Fibroblast of villous mesenchyme (primary cell): ENCODE measurements at places on chromosomes 12 and 14.

DNA sequence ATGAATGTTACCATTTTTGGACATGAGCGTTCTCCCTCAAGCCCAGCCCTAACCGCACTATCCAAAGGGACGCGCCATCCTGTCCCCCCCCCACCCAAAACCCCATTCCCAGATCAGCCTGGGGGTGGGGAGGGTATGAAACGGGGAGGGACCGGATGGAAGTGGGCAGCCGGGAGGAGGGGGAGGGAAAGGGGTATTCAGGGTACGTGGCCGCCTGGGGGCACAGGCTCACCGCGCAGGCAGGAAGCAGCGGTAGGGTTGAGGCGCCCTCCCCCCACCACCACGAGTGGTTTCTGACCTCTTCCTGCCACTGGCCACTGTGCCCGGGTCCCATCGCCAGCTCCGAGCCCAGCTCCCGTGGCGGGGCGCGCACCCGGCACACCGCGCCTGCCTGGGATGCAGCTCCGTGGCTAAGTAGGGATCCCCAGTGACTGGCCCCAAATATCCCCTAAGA, 1.4 kb downstream of the ACTN1 start:
- DNase-seq, result peak; percentile 94

DNA sequence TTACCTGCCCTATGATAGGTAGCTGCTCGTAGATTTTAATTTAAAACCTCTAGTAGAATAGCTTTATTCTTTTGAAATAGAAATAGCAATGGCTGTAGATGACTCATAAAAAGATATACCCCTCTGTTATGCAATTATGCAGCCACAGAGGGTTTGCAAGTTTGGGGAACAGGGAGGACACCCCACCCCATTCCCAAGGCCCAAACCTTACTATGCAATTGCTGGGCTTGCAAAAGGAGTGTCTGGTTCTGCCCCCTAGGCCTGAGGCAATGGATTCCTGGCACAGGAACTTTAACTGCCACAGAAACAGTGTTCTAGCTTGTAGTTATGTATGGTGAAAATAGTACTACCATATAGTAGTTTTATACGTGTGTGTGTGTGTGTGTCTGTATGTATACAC, 403.3 kb downstream of the ADAMTS20 start:
- no peak for DNase-seq

- DNase-seq, result no peak
These were observed 81.8 kb downstream of the IRF2BPL start for GRCh38 chr14:76946753-76947077.

GRCh38 chr14:67704484-67705089, 2.9 kb downstream of the RDH12 start:
- peak; percentile 67 for DNase-seq

DNA sequence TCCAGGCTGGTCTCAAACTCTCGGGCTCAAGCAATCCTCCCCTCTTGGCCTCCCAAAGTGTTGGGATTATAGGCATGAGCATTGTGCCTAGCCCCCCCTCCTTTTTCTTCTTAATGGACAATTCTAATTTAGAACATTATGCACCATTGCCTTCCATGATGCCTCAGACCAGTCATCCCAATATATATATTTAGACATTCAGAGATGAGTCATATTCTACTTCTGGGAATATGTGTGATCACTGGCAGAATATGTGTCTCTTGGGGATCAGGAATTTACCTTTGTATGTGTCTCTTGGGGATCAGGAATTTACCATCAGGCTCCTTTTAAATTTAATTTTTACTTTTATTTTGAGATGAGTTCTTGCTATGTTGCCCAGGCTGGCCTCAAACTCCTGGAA, 7.5 kb upstream of the CCDC177 start:
- no peak for DNase-seq

DNA sequence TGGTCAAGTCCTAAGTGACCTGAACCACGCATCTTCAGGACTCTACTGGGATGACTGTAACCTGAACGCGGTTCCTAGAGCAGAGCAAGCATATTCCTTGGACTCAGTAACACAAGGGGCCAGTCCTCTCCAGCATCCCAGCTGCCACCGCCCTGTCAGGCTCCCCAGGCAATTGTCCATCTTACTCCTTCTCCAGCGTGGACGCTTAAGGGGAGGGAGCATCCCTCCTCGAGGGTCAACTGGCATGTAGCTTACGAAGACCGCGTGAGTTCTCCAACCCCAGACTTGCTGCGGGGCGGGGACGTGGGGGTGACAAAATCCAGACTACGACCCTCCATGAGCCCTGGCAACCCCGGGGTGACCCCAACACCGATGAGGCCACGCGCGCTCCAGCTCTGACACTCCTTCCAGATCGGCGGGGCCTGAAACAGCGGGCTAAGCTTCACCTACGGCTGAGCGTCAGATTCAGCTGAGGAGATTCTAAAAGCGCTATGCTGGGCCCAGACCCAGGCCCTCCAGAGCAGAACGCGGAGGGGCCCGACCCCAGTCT, 846 bp upstream of the MTHFD1 start:
- DNase-seq, result peak; percentile 40

DNA sequence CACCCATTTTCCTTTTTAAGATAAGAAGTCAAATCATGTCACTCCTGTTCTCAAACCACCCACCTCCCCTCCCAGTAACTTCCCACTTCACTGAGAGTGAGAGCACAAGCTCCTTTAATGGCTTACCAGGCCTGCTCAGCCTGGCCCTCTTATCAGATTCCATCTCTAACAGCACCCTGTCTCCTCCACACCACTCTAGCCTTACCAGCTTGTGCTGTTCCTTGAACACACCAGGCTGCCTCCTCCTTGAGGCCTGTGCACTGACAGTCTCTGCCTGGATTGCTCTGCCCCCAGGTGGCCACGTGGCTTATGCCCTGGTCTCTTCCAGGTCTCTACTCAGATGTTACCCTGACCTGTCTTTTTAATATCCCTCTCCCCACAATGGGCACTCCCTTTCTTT, 40.1 kb upstream of the EVL start:
- peak; percentile 55 for DNase-seq

GRCh38 chr12:113934060-113934814, 31.9 kb downstream of the RBM19 start:
- DNase-seq, result no peak

GRCh38 chr12:132052196-132052932, 91.8 kb downstream of the DDX51 start:
- DNase-seq, result no peak

DNA sequence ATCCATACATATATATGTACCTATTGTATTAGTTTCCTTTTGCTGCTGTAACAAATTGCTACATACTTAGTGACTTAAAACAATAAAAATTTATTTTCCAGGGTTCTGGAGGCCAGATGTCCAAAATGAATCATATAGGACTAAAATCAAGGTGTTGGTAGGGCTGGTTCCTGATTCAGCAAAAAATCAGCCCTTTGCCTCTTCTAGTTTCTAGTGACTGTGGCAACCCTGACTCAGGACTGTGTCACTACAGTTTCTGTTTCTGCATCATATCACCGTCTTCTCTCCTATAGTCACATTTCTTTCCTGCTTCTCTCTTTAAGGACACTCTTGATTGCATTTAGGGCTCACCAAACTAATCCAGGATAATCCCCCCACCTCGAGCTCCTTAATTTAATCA, 386.3 kb upstream of the TBX3 start:
- DNase-seq, result no peak

- no peak for DNase-seq
These were observed 155.4 kb upstream of the ARHGAP5 start for GRCh38 chr14:31921721-31922120.

DNA sequence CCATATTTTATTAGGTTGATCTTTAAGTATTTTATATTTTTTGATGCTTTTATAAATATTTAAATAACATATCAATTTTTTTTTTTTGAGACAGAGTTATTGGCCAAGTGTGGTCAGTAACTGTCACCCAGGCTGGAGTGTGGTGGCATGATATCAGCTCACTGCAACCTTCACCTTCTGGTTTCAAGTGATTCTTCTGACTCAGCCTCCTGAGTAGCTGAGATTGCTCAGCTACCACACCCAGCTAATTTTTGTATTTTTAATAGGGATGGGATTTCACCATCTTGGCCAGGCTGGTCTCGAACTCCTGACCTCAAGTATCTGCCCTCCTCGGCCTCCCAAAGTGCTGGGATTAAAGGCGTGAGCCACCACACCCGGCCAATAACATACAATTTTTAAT, 71.1 kb downstream of the FUT8 start:
- DNase-seq, result no peak

DNA sequence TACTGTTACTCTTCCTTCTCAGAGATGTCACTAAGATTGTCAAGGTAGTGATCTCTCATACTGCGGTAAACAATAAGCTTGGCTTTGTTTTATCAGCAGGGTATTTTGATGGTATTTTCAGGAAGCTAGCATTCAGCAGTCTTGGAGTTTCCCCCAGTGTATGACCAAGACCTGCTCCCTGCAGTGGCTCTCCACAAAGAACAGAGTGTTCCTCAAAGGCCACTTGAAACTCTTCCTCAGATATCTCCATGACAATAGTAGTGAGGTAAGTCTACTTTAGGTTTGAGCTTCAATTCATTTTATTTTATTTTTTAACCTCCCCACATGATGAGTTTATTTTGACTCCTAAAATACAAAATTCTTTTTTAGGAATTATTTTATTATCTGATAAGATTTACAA, 74.0 kb upstream of the G2E3 start:
- no peak for DNase-seq

GRCh38 chr12:115455268-115455681, 771.3 kb upstream of the TBX3 start:
- peak; percentile 66 for DNase-seq

GRCh38 chr12:66189486-66189843, 451 bp downstream of the IRAK3 start:
- no peak for DNase-seq

DNA sequence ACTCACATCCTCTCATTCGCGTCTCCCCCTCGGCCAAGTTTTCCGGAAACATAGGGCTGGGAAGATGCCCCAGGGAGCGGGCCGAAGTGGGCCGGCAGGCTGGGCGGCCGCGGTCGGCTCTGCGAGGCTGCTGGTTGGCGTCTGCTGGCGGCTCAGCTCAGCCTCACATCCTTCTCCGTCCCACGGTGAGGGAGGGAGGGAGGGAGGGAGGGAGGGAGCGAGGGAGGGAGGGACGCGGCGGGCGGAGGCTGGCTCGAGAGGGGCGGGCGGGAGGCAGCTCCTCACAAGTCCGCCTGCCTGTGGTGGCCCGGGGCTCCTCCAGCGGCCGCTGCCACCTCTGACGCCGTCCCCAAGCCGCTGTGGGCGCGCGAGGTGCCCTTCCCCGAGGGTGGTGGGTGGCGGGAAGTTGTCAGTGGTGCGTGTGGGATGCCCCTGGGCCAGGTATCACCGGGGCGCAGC, 93.8 kb downstream of the RFLNA start:
- DNase-seq, result peak; percentile 90

DNA sequence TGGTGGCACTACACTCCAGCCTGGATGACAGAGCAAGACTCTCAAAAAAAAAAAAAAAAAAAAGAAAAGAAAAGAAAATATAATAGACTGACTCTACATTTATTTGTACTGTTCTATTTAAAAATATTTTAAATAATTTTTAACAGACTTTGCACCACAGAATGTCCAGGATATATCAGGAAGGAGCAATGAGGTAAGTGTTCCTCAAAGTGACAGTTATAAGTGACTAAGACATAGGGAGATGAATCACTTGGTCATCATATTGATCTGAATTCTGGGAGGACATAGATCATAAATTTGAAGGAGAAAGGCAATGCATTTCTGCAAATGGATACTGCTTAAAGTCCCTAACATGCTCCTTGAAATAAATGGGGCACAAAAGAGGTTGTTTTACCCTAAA, 221.5 kb downstream of the KCNC2 start:
- no peak for DNase-seq

- DNase-seq, result no peak
These were observed 14.2 kb downstream of the LRRK2 start for GRCh38 chr12:40238979-40239378.

- no peak for DNase-seq
These were observed 31.9 kb upstream of the DLK1 start for GRCh38 chr14:100694579-100695422.

- peak; percentile 52 for DNase-seq
These were observed 305.6 kb downstream of the RPAP3 start for GRCh38 chr12:47400266-47400665.

DNA sequence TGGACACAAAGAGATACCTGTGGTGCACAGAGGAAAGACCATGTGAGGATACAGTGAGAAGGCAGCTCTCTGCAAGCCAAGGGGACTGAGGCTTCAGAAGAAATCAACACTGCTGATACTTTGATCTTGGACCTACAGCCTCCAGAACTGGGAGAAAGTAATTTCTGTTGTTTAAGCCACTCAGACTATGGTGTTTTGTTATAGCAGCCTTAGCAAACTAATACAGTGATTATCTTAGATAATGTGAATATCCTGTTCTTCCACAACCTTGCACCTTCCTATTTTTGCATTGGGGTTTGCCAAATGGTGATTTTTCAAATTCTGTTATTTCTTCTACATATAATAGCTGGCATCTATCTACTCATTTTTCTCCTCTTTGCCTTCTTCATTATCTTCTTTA, 8.2 kb upstream of the C14orf93 start:
- no peak for DNase-seq

DNA sequence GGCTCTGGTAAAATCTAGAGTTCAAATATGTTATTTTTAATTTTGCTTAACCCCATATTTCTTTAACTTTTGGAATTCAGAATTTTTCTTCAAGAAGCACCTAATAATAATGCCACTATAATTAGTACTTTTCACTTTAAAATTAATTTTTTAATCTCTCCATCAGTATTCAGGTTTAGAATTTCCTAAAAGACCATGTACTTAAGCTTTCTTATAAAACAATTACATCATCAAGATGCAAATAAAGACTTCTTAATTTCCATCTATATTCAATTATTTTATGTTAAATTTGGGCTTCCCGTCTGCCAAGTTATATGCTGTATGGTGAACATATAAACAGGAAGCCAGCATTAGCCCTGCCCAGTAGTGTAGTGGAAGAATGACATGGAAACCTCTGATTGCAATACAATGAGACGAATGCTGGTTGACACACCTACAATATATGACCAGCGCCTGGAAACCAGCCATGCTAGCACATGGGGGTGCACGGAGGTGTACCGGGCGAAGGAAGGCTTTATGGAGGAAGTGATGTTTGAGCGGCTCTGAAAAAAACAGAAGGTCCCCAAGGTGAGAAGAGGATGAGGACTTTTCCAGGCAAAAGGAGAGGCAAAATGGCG, 82.2 kb downstream of the LLPH start:
- no peak for DNase-seq

DNA sequence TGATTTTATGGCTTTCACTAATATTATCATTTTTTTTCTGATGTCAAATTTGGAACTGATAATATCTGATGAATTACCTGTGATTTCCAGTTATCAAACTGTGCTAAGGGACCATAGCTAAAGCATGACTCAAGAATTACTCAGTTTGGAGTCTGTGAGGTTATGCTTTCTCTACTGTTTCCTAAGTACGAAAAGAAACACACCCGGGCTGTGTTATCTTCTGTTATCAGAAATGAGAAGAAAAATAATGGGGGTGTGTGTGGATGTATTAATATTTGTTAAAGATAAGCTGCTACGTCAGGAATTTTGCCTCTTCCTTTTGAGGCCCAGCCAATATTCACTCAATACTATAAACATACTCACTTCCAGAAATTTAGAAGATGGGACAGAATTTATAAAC, 1401.9 kb upstream of the FLRT2 start:
- no peak for DNase-seq
